ENCODE measurements at places on chromosomes 7 and 10.

GRCh38 chr10:82037076-82037475 lies 162.1 kb downstream of the NRG3 start:
- no peak for DNase-seq

DNA sequence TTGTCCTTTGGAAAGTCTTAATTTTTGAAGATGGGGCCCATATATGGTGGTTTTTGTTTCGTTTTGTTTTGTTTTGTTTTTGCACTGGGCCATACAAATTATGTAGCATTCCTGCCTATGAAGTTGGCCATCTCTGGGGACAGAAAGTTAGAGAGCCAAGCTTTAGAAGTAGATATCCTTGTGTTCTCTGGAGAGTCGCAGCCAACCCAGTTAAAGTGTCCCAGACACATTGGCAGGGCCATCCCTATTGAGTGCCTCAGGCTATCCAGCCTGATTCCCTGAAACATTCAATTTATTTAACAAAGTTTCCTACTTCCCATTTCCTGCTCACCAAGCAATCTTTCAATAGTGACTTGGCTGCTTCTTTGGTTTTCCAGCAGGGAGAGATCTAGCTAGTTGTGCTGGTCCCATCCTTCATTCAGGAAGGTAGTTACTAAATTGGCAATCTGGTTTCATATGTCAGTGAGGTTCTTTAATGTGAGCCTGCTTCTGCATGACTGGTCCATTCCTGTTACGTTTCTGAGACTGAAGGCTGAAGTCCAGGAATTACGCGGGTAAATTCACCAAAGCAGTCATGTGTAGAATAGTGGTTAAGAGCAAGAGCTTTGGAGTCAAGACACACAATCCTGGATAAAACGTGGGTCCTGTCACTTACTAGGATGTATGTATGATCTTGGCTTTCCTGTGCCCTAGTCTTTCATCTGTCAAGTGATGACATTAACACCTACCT lies 49.3 kb upstream of the HBP1 start:
- no peak for DNase-seq

- DNase-seq: no peak
Measured at GRCh38 chr10:48844616-48845015, 95.0 kb downstream of the LRRC18 start.

- DNase-seq: no peak
Measured at GRCh38 chr10:115710136-115710535, 562.9 kb downstream of the GFRA1 start.

DNA sequence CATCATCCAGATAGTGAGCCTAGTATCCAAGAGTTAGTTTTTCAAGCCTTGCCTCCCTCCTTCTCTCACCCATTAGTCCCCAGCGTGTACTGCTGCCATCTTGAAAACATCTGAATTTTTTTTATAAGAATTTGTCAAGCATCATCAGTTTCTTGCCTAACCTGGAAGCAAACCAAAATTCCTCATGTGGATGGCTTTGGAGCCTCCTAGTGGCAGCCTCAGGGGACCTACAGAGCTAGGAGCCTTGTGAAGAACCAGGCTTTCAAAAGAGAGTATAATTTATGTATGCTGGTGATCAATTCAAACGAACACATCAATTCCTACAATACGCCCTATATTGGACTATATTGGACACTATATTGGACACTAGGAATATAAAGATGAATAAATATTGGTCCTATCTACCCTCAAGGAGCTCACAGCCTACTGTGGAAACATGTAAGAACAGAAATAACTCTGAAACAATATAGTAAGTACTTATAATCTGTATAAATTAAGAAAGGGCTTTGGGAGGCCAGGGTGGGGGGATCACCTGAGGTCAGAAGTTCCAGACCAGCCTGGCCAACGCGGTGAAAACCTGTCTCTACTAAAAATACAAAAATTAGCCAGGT lies 63.4 kb downstream of the HPSE2 start:
- DNase-seq: no peak

- peak; percentile 6 for DNase-seq
Measured at GRCh38 chr7:23012908-23013714, 819 bp downstream of the HYCC1 start.

- DNase-seq: no peak
Measured at GRCh38 chr10:15546606-15547005, 173.1 kb downstream of the ITGA8 start.

DNA sequence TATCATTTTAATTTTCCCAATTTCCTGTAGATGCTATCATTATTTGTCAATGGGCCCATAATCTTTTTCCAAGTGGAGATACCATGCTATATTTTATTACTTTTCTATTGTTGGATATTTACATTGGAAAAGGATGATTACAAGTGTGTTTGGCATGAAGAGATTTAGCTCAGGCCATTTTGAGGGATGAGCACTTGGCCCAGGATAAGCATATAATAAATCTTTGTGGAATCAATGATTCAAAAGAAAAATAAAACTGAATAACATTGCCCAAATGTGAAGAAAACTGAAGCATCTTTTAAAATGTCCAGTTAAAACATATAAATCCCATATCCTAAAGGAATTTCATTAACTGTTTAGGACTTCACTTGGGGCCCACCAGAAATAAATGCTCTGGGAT lies 260.9 kb upstream of the BMPER start:
- DNase-seq: no peak

GRCh38 chr7:29161231-29161630 lies 14.9 kb upstream of the CPVL start:
- no peak for DNase-seq

- no peak for DNase-seq
Measured at GRCh38 chr7:6480323-6480660, 32.5 kb upstream of the DAGLB start.

DNA sequence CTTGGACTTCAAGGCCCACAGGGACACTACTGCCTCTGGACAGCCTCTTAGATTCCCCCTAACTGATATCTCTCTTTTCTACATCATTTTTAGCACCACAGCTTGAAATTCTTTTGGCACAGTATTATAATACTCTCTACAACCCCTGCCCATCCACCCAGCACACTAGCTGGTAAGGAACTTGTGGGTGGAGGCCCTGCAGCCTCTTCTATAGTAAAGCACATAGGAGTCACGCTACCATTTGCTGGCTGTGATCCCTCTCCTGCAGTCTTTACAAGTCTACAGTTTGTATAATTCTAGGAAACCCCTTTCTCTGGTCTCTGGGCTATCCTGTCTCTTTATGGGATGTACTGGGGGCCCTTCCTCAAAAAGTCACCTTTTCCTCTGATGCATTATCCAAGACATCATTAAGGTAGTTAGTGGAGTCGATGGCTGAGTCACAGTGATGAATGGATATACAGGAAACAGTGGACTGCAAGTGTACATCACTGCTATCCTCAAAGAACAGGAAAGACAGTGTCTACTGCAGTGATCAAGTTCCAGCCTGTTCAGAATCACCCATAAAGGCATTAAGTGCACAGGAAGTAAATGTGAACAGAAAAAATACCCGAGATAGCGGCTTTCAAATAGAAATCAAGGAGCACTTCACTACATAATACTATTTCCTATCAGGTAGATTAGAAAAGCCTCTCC lies 54.4 kb downstream of the STK17A start:
- no peak for DNase-seq

DNA sequence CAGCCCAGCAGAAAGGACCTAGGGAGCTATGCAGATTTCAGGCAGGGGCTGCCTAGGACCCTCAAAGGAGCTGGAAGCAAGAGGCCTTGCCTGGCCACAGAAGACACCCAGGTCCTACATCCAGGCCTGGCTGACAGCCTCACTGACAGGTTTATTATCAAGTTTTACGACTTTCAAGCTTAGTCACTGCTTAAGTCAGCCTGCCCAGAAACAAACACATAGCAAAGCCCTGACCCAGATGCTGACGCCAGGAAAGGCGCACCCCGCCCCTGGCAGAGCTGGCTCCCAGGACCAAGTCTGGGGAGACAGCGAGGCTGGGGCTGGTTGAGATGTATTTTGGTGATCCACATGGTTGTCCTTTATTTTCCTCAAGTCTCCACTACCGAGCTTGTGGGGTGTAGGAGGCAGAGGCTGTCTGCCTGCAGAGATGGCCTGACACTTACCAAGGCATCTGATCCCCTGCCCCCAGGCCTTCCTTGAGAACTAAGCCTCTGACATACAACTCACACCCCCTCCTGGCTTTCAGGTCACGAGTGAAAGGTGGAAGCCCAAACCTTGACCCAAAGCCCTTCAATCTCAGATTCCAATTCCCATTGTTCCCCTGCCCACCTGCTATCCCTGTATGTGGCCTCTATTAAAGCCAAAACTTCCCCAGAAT lies 80.7 kb upstream of the EMX2 start:
- no peak for DNase-seq

DNA sequence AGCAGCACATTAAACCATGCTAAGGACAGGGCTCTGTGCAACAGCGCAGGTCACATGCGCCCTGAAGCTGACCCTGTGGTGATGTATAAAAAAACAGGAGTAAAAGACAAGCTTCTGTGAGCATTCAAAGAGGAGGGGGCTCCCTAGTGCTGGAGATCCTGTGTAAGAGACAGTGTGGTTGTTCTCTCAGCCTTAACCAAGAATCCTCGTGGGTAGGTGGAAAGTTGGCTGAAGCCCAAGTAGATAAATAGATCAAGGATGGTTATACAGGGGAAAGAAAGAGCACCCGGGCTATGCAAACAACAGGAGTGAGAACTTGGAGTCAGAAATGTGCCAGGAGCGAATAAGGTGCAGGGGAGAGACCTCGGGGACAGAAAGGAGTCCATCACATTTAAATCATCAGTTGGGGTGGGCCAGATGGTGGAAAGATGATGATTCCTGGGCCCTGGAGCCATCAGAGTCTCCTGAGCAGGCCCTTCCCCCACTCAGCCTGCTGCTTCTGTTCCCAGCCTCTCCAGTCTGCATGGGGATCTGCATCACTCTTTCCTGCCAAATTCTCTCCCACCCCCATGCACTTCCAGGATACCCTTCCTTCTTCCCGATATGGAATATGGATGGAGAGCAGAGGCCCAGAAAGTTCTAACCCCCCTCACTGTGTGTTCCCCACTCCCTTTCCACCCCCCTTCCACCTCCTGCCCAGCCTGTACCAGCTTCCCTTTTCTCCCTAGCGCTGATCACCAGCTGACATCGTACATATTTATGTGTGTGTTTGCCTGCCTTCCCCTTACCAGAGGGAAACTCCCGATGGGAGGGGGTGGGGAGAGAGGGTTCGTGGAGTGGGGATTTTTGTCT lies 78.1 kb upstream of the PRR15 start:
- no peak for DNase-seq

DNA sequence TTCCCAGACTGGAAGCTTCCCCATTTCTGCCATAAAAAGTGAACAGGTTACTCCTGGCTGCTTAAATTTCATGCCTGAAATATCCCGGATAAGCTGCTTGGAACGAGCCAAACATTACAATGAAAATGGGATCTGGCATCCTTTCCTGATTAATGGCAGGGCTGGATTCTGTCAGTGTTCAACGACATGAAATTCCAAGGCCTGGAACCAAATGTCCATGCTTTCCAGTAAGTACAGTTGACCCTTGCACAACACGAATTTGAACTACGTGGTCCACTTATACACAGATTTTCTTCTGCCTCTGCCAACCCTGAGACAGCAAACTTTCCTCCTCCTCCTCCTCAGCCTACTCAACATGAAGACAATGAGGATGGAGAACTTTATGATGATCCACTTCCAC lies 65.4 kb downstream of the SGMS1 start:
- DNase-seq: no peak

- no peak for DNase-seq
Measured at GRCh38 chr7:21986096-21986495, 40.4 kb upstream of the CDCA7L start.

DNA sequence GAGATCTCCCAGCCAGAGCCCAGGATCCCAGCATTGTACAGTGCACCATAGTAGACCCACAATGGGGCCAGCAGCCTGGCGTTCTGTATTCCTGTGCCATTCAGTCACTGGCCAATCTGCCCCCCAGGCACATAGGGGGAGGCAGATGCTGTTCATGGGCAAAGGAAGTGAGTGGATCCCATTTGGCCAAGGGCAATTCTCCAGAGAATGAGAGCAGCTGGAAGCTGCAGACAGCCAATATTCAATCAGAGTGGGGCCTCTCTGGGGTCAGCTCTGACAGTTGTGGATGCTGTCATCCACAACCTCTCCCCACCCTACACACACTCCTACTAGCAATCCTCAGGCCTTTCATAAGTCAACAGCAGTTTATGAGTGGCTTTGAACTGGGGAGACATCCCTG lies 17.5 kb downstream of the STEAP1B start:
- DNase-seq: no peak
